ENCODE measurements at places on chromosomes 3 and 15. TPM values are rescaled to one million over a fixed set of nuclear protein-coding genes. Genes with fewer than 3 reads are reported as not detected.
A peak's percentile ranks its signal among the peaks of the same experiment; 100 is the strongest.

DNA sequence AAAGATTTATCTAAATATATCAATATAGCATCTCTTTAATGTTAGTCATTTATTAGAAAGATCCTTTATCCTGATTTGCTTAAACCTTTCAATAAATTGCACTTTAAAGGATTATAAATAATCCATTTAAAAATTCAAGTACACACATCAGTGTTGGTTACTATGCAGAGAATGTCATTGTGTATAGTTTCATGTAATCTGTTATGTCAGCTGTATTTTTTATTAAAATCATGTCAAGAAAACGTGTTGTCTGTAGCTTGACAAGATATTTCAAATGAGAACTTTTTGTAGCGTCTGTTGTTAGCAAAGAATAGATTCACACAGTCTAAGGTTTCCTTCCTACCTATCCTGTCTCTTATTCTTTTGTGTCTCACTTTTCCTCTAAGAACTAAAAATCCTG lies 7.8 kb downstream of the PDHB start:
- peaks cover 9% of the 10 kb centered on the region for H3K4me1 ChIP-seq
- peaks cover 9% of the 10 kb centered on the region for H3K27me3 ChIP-seq
- H3K4me3 ChIP-seq, result no peak overlapping the region
- H3K36me3 ChIP-seq, result peaks cover 34% of the 10 kb centered on the region
- no peak for DNase-seq

- H3K36me3 ChIP-seq, result peaks cover 6% of the 10 kb centered on the region
- peaks cover 25% of the 10 kb centered on the region for H3K4me1 ChIP-seq
- DNase-seq, result no peak
- peaks cover 2% of the 10 kb centered on the region for H3K27me3 ChIP-seq
- H3K27ac ChIP-seq, result peak overlapping the region; percentile 95
These were observed 23.4 kb upstream of the GATM start for GRCh38 chr15:45401665-45402161.

GRCh38 chr3:167887096-167887495 lies 151.6 kb downstream of the SERPINI1 start:
- H3K27ac ChIP-seq, result no peak overlapping the region
- H3K4me1 ChIP-seq, result peaks cover under 1% of the 10 kb centered on the region
- H3K4me3 ChIP-seq, result no peak overlapping the region
- no peaks in the 10 kb centered on the region for H3K36me3 ChIP-seq
- no peak for DNase-seq

SECISBP2L gene
- 15.9 TPM for polyA plus RNA-seq

ARL14 gene
- polyA plus RNA-seq, result not detected

RLBP1 gene
- polyA plus RNA-seq, result not detected

- H3K36me3 ChIP-seq, result peaks cover 4% of the 10 kb centered on the region
- peaks cover 67% of the 10 kb centered on the region for H3K4me1 ChIP-seq
- no peak for DNase-seq
- no peak overlapping the region for H3K4me3 ChIP-seq
- no peaks in the 10 kb centered on the region for H3K27me3 ChIP-seq
These were observed 23.1 kb downstream of the CRTC3 start for GRCh38 chr15:90552929-90553211.

DNA sequence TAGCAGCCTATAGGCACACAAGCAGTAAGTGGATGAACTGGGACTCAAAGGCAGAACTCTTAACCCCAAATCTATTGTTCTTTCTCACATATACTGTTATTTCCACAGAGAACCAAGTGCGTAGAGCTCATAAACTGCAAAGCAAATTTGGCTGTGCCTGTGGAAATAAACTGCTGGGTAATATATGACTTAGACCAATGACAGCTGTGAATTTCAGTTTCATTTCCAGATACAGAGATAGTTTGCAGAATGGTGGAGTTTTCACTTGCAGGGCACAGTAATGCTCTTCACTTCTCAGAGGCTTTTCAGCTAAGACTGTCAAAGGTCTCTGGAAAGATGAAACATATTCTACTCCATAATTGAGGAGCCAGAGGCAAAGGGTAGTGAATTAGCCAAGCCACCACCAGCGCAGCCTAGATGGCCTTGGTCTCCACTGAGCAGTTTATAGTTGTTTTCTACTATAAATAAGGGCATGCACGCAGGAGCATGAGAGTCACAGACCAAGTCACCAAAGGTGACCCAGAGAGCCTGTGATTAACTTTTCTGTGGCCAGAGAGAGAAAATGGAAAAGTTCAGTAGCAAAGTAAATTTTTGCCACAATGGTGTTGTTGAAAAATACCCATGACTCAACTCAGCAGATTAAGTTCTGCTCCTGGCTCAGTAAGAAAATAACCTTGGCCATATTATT lies 180.7 kb upstream of the GRM7 start:
- DNase-seq, result no peak
- no peak overlapping the region for H3K27ac ChIP-seq
- peaks cover 2% of the 10 kb centered on the region for H3K27me3 ChIP-seq
- H3K4me1 ChIP-seq, result no peaks in the 10 kb centered on the region

DNA sequence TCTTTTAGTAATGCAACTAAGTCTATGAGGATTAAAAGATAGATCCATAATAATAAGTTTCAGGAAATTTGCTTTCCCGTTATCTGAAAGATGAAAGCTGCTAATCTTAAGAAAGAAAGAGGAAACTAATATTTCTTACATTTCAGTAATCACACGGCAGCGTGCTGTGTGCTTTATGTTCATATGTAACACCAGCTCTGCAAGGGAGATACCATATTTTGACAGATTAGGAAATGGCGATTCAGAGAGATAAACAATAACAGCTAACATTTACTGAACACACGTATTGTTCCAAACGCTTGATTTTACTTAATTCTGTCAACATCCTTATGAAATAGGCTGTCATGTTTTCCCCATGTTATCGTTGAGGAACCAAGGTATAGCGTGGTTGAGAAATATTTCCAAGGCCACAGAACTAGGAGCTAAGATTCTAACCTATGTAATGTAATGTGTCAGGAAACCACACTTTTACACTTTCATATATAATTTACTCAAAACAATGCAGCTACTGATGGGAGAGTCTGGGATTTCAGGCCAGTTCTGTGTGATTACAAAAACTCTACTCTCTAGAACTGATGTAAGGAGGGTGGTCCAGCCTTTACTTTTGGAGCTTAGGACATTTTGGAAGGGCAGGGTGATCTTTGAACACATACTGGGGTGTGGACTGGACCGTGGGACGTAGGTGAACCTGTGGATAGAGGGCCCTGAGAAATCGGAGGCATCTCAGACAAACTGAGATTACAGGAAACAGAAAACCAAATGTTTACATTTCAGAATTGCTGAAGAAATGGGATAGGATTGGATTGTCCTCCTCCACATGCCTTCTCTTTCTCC lies 100.6 kb downstream of the IL1RAP start:
- peaks cover 9% of the 10 kb centered on the region for H3K36me3 ChIP-seq
- H3K4me3 ChIP-seq, result no peak overlapping the region
- H3K27me3 ChIP-seq, result no peaks in the 10 kb centered on the region
- DNase-seq, result no peak
- no peak overlapping the region for H3K27ac ChIP-seq

TMEM207 gene
- polyA plus RNA-seq, result not detected

ZDHHC23 gene
- polyA plus RNA-seq, result 0.57 TPM

SLC28A2 gene
- polyA plus RNA-seq, result not detected

DNA sequence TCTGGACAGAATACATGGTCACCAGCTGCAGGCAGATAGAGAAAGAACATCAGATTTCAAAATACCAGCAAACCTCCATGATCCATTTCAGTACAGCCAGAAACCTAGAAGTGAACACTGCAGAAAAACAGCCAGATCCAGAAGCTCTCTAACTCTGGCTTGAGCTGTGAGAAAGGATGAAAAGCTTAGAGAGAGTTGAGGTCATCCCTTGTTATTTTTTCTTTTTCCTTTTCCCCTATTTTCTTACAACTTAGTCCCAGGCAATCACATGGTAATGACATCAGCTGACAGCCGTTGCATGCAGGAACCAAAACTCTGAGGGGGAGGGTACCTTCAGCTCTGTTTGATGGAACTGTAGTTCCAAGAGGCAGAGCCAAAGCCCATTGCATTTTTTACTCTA lies 113.2 kb downstream of the TCF12 start:
- no peak overlapping the region for H3K4me3 ChIP-seq
- peaks cover 1% of the 10 kb centered on the region for H3K27me3 ChIP-seq
- H3K27ac ChIP-seq, result no peak overlapping the region
- peaks cover 5% of the 10 kb centered on the region for H3K36me3 ChIP-seq

DNA sequence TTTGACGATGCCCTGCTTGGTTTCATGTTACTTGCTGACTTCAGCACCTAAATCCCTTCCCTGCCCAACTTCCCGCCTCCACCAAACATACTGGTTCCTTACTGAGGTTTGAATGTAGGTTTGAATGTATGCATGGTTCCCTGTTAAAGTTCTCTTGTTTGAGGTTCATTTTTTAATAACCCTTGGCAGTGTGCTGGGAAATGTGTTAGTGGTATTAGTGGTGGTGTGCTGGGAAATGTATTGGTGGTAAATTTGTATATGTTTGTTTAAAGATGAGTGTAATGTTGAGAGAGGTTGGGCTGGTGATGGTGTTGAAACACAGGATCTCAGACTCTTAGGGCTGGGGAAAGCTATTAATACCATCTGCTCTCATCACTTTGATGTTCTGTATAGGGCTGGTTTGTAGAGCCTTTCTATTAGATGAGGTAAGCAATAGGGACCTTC lies 392.7 kb downstream of the PTPRG start:
- H3K27me3 ChIP-seq, result peaks cover 2% of the 10 kb centered on the region
- H3K36me3 ChIP-seq, result no peaks in the 10 kb centered on the region
- H3K4me3 ChIP-seq, result no peak overlapping the region

INSYN1 gene
- not detected for polyA plus RNA-seq

DNA sequence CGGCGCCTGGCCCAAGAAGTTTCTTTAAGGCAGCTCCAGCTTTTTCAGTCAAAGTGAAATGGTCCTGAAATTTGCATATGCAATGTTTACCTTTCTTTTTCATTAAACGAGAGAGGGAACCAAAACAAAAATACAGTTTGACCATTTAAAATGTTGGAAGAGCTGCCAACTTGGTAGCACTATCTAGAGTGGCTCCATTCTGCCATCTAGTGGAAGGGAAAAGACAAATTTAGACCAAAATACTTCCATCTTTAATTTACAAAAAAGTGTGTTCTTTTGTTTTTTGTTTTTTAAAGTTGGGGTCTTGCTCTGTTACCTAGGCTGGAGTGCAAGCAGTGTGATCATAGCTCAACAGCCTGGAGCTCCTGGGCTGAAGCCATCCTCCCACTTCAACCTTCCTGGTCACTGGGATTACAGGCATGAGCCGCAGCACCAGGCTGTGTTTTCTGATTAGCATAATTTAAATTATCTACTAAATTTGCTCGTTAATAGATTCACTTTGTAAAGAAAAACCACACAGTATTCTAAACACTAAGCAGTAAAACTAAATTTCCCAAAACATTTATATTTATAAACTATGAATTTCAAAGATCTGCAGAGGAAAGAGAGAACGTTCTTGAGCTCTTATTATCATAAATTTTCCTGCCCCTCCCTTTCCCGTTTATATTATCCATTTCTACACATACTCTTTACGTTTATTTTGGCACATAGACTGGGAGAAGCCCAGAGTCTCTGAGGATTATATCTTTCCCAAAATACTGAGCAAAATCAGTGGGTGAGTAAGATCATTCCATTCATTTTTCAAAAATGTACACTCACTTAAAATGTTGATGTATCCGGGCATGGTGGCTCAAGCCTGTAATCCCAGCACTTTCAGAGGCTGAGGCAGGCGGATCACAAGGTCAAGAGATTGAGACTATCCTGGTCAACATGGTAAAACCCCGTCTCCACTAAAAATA lies 15.4 kb upstream of the RFC4 start:
- peaks cover 14% of the 10 kb centered on the region for H3K4me1 ChIP-seq
- no peak overlapping the region for H3K4me3 ChIP-seq
- H3K36me3 ChIP-seq, result no peaks in the 10 kb centered on the region
- H3K27me3 ChIP-seq, result peaks cover 23% of the 10 kb centered on the region

DNA sequence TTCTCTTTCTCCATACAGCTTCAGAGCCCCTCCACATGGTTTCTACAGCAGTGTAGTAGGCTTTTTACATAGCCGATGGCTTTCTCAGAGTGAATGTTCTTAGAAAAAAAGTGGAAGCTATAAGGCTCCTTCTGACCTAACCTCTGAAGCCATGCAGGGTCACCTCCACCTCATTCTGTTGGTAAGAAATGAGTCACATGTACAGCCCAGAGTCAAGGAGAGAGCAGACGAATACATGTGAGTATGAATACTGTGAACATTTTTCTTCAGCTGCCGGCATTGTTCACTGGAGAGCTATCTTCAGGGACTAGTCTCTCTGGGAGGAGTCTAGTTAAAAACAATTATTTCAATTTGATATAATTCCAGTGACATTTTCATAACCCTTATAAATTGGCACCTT lies 68.2 kb upstream of the THRB start:
- H3K27me3 ChIP-seq, result no peaks in the 10 kb centered on the region
- no peaks in the 10 kb centered on the region for H3K4me1 ChIP-seq
- no peaks in the 10 kb centered on the region for H3K36me3 ChIP-seq
- H3K4me3 ChIP-seq, result no peak overlapping the region

- no peak for DNase-seq
- H3K4me3 ChIP-seq, result no peak overlapping the region
- H3K4me1 ChIP-seq, result peaks cover 14% of the 10 kb centered on the region
- H3K27ac ChIP-seq, result no peak overlapping the region
- H3K27me3 ChIP-seq, result peaks cover 3% of the 10 kb centered on the region
These were observed 3.9 kb downstream of the CDC25A start for GRCh38 chr3:48184299-48184698.

DNA sequence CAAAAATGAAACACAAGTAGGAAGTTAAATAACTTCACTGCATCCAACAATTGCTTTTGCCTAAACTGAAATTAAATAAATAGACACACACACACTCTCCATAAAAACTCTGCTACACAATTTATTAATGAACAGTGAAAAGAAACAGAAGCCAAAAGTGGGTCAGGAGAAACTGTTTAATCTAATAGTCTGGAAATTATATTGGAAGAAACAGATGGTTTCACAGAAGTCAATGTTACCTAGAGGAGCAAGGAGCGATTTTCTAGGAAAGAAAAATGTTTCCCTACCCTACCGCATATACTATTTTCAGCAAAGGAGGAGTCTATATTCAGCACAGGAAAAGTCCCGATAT lies 32.0 kb downstream of the RFTN1 start:
- H3K4me1 ChIP-seq, result peaks cover 97% of the 10 kb centered on the region
- DNase-seq, result no peak
- H3K27me3 ChIP-seq, result peaks cover 6% of the 10 kb centered on the region

ZNF774 gene
- polyA plus RNA-seq, result not detected

GHRL gene
- polyA plus RNA-seq, result 1.7 TPM

GRCh38 chr3:127220497-127220896 lies 27.6 kb downstream of the PRR23E start:
- no peaks in the 10 kb centered on the region for H3K36me3 ChIP-seq
- H3K4me1 ChIP-seq, result peaks cover 3% of the 10 kb centered on the region
- H3K27me3 ChIP-seq, result peaks cover 5% of the 10 kb centered on the region
- DNase-seq, result no peak
- no peak overlapping the region for H3K27ac ChIP-seq
- no peak overlapping the region for H3K4me3 ChIP-seq

DNA sequence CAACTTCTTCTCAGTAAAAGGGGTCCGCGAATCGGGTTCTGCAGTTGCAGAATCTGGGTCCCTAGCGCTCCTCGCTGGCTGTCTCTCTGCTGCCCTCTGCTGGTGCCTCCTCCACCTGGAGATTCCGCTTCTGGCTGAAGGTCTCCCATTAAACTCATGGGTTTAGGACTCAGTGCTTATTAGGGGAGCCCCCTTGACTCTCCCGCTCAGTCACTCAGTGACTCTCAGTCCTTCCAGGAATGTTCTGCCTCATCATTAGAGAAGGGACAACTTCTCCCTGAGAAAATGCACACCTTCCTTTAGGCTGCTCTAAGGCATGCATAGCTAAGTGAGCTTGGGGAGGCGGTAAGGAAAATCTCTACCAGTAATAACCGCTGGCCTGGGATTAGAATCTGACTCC lies 7.1 kb downstream of the CPN2 start:
- H3K4me1 ChIP-seq, result peaks cover 4% of the 10 kb centered on the region
- no peaks in the 10 kb centered on the region for H3K27me3 ChIP-seq
- H3K36me3 ChIP-seq, result no peaks in the 10 kb centered on the region
